Right cardiac atrium (tissue), 5 donors: ENCODE measurements at places on chromosomes 7 and 10.

- no peak for DNase-seq
These were observed 587.7 kb downstream of the KCNMA1 start for GRCh38 chr10:77049896-77050295.

- DNase-seq: peak; percentile 81
These were observed 3.6 kb downstream of the HOXA13 start for GRCh38 chr7:27196287-27196767.

DNA sequence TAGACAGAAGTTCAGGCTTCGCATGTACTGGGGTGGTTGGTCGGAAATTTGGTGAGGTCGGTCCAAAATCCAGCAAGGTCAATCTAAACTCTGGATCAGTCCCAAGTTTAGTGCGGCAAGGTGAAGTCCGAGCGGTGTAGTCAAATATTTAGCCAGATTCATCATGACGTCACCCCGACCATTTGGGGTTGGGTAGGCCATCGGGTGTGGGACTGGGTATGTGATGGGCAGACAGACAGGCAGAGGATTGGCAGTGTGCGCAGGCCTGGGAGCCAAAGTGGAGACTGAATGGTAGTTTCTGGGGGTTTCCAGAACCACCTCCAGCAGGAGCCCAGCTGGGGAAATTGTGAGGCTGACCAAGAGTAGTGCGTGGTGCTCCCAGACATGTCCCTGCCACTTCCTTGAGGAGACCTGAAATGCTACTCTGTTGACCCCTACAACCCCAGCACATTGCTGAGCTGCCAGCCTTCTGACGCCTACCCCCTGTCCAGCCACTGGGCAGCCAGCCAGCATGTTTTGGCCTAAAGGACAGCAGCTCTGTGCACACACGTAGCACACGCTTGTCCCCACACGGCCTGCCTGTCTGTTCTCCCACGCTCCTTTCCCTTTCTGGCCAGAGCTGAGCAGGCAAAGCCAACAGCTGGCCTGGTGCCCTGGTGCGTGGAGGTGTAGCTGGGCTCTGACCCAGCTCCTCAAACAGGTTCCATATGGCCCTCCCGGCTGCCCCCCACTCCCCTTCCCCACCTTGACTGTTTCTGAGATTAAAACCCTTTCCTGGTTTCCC, 55.9 kb downstream of the FAM241B start:
- peak; percentile 70 for DNase-seq

DNA sequence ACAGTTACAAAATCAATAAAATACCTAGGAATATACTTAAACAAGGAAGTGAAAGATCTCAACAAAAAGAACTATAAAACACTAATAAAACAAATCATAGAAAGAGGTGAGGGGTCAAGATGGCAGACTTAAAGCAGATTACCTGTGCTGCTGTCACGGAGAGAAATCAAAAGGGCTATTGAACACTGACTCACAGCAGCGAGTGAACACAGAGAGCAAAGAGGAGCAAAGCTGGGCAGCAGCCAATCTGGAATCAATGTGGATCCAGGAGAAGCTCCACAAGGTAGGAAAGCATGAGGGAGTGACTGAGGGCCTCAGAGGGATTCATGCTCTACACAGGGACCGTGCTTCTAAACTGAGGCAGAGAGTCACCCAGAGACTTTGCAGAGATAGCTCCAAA, 562.0 kb upstream of the SEMA3D start:
- no peak for DNase-seq

- DNase-seq: no peak
These were observed 10.7 kb downstream of the MYO3A start for GRCh38 chr10:25944771-25945170.

- no peak for DNase-seq
These were observed 367.7 kb upstream of the SEMA3D start for GRCh38 chr7:85554236-85555178.

DNA sequence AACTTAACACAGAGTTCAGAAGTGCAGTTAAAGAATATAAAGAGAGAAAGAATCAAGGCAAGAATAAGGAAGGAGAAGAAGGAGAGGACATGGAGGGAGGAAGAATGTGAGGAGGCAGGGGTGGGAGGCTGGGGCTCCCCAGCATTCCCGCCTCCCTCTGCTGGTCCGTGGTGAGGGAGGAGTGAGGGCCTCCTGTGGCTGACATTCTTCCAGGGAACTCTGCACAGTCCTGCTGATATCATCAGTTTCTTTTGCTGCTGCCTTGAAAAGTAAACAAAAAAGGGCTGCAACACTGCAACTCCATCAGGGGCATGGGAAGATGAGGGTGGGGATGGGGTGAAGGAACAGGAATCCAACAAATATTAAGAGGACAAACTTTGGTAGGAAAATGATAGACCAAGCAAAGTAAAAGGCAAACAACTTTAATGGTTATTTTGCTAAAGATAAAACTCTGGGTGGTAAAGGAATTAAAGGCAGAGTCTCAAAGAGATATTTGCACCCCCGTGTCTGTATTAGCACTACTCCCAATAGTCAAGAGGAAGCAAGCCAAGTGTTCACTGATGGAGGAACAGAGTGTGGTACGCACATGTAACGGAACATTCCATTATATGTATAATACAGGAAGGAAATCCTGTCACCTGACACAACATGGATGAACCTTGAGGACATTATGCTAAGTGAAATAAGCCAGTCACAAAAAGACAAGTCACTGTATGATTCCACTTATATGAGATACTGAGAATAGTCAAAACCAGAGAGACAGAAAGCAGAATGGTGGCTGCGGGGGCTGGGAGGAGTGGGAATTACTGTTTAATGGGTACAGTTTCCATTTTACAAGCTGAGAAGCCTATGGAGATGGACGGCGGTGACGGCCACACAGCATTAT, 8.0 kb upstream of the SPOCK2 start:
- DNase-seq: no peak

DNA sequence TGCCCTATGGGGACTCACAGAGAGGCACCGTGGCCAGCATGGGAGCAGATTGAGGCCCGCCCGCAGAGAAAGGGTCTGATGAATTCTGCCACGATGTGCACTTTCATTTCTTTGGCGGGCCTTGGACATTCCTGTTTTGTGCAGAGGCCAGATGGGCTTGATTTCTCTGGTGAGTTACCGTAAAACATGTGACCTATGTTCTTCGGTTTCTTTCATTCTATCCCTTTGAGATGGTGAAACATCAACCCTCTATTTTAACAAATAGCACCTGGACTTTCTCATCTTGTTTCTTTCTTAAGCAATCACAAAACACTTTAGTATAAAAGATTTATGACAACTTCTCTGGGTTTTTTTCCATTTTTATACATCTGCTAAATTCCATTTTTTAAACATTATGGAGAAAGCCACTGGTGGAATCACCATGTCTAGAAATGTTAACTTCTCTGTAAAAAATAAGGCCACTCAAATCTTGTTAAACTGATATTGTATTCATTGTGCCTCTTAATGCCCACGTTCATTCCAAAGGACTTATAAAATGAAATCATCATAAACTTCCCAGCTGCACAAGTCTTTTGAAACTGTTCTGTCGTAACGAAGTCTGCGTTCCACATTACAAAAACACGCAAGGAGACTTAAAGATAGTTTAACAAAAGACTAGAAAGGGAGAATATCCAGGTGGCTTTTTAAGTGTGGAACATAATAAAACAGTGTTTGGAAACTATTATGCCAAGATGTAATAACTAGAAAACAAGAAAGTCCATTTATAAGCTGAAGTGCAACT, 21.4 kb upstream of the ODAD2 start:
- no peak for DNase-seq

GRCh38 chr10:29486433-29486832, 148.3 kb downstream of the SVIL start:
- no peak for DNase-seq

DNA sequence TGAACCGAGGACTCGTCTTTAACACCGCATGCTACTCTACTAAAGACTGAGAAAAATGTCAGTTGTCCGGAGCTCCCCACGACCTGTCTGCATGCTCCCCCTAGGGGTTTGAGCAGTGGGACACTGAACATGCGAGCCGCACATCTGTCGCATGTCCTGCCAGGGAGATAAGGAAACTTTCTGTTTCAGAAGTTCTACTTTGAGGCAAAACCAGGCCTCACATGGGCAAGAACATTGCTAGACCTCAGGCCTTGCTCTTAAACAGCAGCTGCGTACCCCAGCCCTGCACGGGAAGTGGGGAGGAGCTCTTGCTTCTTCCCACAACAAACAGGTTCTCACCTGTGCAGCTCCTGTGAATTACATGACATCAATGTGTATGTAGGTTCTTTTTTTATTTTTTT, 30.3 kb upstream of the HERPUD2 start:
- no peak for DNase-seq

- no peak for DNase-seq
These were observed 12.5 kb downstream of the RNF133 start for GRCh38 chr7:122686360-122686878.

GRCh38 chr7:37352251-37352880, 96.3 kb downstream of the ELMO1 start:
- DNase-seq: no peak

DNA sequence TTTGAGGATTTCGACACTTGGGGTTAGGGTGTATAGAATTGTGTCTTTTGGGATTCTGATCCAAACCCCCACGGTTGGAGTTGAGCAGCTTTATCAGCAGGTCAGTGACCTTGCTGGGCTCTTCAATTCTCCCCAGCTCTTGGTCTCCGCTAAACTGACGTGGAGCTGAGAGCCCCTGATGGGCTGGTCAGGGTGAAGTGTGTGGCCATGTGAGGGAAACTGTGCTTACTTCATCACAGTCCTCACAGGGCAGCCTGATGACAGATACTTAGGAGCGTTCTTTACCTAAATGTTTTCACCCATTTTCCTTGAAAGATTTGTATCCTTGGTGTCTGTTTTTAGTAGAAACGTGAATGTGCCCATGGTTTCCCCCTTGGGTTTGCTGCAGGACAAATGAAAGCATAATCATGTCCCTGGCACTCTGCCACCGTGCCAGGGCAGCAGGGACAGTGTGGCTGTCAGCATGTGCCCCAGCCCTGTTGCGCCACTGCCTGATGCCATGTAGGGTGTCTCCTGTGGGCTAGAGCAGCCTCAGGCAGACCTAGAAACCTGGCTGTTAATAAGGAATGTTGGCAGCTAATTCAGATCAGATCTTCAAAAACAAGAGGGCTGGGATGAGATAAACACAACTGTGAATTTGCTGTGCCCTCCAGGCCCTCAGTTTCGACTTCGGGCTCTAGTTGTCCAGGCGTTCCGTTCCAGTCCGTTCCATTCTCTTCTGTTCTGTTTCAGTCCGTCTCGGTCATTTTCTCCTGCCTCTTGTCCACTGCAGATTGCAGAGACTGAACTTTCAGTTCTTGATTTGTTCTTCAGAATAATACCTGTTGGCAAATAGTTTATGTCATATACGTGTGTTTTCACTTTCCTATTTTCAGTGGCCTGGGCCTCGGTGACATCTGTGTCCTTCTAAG, 96.8 kb downstream of the TRRAP start:
- peak; percentile 81 for DNase-seq

DNA sequence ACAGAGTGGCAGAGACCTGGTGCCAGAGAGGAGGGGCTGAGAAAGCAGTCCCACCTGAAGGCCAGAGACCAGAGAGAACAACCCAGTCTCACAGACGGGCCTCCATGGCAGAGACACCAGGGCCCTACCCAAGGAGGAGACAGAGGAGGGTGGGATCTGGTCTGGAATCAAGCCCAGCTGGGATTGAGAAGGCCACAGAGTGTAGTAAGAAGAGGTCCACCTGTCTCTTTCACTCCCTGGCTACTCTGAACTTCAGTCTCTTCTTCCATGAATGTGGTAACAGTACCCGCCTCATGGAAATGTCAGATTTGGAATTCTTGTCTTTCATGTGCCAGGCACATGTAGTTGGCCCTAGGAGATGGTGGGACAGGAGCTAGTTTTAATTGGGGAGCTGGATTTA, 55.6 kb downstream of the CLIP2 start:
- no peak for DNase-seq

DNA sequence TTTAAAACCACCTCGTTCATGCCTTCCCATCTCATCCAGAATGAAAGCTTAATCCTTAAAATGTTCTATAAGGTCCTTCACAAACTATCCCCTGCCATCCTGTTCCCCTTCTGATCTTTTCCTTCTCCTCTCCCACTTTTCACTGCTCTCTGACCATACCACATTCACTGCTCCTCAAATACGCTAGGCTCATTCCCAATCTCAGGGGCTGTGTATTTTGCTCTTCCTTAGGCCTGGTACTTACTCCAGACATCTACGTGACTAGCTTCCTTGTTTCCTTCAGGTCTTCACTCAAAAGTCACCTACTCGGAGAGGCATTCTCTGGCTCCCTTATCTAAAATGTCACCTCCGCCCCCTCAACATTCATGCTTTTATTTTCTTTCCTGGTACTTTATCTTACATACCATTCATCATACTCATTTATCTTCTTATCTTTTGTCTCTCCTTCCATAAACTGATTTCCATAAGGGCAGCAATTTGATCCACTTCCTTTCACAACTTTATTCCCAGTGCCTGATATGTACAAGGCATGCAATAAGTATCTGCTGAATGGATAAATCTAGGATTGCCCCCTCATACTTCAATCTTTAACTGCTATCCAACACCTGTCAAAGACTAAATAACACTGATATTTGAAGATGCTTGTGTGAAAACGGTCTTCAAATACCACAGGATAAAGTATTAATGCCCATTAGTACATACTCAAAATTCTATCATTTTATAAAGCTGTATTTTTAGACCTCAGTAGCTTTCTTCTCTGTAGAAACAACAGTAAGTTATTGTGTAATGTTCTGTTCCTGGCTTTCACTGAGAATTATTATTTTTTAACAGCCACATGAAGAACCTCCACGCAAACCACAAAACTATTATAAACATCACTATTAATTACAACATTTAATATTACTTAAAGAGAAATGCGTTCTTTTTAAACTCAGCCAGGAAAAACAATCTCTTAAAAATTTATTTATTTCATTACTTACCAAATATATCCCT, 27.0 kb downstream of the JMJD1C start:
- no peak for DNase-seq

DNA sequence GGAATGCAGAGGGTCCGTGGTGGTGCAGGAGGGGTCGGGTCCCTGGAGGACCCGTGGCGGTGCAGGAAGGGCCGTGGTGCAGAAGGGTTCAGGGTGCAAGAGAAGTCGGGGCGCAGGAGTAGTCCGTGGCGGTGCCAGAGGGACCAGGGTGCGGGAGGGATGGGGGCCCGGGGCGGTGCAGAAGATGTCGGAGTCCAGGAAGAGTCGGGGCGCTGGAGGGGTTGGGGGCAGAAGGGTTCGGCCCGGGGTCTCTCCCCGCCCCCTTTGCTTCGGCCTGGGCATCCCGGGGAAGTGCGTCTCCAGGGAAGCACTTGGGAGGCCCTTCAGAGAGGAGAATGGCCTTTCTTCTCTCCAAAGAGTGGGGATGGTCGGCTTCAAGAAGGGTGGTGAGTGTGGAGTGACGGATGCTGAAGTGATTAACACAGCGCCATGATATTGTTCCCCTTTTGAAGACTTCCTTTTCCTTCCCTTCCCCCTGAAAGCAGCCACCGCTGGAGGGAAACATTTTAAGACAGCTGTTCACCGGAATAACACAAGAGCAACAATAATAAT, 997 bp downstream of the WDR37 start:
- DNase-seq: no peak

GRCh38 chr10:101493782-101494281, 94.2 kb downstream of the POLL start:
- DNase-seq: no peak
